Stimulated activated CD8-positive, alpha-beta memory T cell treated with anti-CD3 and anti-CD28 coated beads, Interleukin-7, amount 100 ng/mL, for 1 hour (primary cell): ENCODE measurements at places on chromosomes 2 and 18.

DNA sequence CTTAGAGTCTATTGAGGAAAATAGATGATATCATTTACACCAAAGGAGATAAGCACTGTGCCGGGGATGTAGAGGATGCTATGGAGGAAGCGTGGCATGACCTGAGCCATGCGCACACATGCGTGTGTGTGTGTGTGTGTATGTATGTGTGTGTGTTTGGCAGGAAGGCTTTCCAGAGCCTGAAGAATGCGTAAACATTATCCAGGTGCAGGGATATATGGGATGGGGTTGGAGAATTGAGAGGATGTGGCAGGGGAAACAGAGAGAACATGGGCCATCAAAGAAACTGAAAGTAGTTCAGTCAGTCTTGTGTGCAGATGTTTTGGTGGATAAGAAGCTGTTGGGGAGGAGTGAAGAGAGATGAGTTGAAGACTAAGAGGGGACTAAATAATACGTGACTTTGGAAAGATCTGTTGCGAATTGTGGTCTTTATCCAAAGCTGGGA, 9.3 kb upstream of the STAT1 start:
- no peak for DNase-seq

DNA sequence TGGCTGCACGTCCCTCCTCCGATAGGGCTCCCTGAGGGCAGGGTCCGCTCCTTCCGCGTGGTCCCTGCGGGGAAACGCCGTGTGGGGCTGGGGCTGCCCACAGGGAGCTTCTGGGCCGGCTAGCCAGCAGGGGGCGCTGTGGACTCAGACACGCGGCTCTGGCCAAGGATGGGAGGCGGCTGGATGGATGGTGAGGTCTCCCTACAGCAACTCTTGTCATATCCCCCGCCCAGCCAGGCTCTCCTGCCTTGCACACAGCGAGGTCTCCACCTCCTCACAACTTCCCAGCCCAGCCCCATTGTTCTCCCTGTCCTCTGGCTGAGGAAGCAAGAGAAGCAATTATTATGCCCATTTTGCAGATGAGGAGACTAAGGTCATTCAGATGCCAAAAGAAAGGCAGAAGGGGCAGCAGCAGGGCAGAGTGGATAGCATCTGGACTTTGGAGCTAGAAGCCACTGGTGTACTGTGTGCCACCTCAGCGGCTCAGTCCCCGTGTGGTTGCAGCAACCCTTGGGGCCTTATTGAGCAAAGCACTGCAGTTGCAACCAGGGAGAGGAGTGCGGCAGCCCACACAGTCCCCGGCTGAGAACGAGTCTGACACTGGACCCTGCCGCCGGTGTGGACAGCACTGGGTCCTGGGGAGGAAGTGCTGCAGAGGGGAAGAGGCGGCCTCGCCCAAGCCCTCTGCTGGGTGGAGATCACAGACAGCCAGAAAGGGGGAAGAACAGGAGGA, 99.0 kb downstream of the ZFP36L2 start:
- peak; percentile 76 for DNase-seq

GRCh38 chr2:160836755-160837154, 323.5 kb upstream of the TANK start:
- DNase-seq = no peak

GRCh38 chr2:214014551-214015220, 396.2 kb upstream of the VWC2L start:
- no peak for DNase-seq

DNA sequence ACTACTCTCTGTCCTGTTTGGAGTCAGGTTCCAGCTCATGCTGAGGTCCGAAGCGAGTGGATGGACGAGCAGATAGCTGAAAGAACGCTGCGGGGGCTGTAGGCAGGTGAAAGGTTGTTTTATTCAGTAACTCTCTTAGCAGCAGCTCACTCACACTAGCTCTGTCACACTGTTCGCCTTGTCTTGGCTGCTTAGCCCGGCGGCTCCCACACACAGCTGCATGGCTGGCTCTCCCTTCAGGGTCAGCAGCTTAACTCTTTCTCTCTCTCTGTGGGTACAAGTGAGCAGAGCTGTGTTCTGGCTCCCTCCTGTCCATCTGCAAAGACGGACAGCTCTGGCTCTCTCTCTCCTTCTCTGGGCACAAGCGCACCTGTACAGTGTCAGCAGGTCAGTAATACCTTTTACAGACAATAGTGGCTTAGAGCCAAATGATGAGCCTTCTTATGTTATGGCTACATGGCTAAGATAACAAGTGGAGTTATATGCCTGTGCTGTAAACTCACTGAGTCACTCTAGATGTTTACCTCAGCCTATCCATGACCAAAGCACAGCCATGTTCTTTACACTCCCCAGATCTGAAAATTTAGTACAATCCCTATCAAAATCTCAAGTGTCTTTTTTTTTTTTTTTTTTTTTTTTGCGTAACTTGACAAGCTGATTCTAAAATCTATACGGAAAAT, 149.3 kb downstream of the GALNT1 start:
- DNase-seq = no peak

GRCh38 chr2:15554525-15555218, 6.5 kb downstream of the NBAS start:
- no peak for DNase-seq
